ENCODE measurements at places on chromosomes 1 and 21.

DNA sequence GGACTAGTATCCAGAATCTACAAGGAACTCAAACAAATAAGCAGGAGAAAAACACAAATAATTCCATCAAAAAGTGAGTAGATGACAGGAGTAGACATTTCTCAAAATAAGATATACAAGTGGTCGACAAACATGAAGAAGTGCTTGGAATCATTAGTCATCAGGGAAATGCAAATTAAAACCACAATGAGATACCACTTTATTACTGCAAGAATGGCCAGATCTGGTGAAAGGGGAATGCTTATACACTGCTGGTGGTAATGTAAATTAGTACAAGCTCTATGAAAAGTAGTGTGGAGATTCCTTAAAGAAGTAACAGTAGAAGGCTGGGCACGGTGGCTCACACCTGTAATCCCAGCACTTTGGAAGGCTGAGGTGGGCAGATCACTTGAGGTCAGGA lies 73.8 kb downstream of the POU2F1 start:
- DNase-seq, result no peak

DNA sequence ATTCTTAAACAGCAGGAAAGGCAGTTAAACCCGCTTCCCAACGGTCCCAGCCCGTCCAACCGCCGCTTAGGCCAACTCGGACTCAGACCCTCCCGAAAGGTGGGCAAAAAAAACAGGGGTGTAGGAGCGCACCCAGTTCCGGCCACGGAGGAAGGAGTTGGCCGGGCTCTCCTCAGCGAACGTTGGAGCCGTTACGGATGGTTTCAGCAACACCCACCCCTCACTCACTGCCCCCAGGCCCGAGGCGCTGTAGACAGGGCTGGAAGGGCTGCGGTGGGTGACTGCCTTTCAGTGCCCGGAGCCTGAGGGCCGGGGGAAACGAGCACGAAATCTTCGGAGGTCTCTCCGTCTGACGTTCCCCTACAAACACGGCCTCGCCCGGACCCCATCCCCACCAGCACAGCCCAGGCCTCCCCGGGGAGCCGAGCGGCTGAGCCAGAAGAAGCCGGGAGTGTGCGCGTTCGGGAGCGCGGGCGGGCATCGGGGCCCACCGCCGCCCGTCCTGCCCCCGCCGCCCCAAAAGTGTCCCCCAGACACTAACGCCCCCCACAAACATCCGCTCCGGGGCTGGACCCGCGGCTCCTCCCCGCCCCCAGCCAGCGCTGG lies 1.3 kb downstream of the KDM5B start:
- DNase-seq, result no peak

DNA sequence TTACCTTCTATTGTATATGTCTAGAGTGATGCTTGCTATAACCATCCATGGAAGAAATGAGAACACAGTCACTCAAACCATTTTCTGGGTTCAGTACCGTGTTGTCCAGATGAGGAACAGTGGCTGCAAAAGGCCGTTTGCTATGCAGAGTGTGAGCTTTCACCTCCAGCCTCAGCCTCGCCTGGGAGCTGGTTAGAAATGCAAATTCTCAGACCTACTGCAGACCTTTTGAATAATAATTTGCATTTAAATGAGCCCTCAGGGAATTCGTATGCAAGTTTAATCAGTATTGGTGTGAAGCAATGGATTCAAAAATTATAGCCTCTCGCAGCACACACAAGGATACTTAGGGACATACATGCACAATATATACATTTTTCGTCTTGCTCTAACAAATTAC lies 24.1 kb downstream of the KCNJ15 start:
- no peak for DNase-seq

DNA sequence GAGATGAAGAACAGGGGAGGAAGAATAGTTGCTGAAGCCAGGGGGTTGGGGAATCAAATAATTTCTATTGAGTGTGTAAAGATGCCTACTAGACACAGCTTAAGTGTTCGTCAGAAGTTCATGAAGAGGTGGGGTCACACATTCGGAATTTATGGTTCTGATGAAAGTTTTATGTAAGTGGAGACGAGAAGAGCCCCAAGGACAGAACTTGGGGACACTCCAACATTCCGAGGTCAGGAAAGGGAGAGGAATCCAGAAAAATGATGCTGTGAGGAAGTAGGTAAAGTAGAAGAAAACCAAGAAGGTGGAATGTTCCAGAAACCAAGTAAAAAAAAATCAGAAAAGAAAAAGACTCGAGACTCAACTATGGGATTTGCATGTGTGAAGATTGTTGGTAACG lies 272.5 kb downstream of the SIPA1L2 start:
- DNase-seq, result no peak

GRCh38 chr1:236021424-236022135 lies 43.3 kb downstream of the NID1 start:
- no peak for DNase-seq

DNA sequence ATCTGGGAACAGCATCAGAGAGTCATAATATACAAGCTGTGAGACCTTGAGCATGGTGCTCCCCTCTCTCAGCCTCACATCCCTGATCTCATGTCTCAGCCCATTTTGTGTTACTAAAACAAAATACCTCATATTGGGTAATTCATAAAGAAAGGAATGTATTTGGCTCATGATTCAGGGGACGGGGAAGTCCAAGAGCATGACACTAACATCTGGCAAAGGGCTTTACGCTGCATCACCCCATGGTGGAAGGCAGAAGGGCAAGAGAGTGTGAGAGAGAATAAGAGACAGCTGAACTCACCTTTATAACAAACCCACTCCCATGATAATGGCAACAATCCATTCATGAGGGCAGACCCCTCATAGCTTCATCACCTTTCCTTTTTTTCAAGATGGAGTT lies 36.5 kb downstream of the RNASEL start:
- DNase-seq, result no peak

DNA sequence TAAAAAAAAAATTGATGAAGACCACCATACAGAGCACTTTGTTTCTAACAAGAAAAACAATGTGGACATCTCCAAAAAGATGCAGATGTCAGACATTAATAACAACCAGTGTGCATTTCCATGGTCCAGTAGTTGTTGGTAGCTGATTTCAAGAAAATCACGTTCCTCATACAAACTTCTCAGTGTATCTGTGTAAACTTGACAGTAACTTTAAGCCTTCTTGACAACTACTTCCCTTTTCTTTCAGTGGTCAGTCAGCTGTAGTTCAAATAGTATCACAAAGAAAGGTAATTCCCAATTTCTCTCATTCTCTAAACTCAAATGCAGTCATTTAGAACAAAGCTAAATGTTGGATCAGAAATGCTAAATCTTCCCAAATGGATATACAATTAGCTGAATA lies 879.9 kb downstream of the AMY1C start:
- DNase-seq, result no peak

DNA sequence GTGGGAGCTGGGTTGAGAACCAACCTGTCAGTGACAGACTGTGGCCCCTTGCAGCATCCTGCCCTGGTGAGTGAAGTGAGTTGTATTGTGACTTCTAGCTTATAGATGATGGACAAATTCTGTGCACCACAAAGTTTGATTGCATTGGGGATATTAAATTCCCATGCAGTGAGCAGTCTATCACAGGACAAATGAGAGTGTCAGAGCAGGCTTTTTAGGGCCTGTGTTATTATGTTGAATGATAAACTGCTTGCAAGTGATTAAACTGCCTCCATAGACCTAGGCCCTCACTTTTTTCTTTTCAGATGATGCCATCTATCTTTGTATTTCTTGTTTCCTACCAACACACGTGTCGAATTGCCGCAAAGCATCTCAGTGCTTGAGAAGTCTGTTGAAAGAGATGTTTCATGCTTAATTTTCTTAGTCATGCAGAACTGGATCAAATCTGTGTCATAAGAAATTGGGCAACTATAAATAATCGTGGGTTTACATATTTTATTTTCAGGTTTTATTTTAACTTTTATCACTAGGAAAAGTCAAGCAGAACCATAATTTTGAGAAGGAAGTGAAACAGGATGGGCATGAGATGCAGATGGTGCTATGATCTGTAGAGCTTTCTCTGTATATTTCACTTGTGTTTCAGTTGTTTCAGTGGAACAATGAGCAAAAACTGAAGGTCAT lies 199.2 kb downstream of the S1PR1 start:
- DNase-seq, result no peak

- no peak for DNase-seq
Observed at GRCh38 chr21:34791776-34792503, 123.1 kb downstream of the CLIC6 start.

- DNase-seq, result no peak
Observed at GRCh38 chr1:208134491-208134890, 109.7 kb downstream of the PLXNA2 start.
